ENCODE measurements at places on chromosomes 16 and 17.
A peak's percentile ranks its signal among the peaks of the same experiment; 100 is the strongest.

DNA sequence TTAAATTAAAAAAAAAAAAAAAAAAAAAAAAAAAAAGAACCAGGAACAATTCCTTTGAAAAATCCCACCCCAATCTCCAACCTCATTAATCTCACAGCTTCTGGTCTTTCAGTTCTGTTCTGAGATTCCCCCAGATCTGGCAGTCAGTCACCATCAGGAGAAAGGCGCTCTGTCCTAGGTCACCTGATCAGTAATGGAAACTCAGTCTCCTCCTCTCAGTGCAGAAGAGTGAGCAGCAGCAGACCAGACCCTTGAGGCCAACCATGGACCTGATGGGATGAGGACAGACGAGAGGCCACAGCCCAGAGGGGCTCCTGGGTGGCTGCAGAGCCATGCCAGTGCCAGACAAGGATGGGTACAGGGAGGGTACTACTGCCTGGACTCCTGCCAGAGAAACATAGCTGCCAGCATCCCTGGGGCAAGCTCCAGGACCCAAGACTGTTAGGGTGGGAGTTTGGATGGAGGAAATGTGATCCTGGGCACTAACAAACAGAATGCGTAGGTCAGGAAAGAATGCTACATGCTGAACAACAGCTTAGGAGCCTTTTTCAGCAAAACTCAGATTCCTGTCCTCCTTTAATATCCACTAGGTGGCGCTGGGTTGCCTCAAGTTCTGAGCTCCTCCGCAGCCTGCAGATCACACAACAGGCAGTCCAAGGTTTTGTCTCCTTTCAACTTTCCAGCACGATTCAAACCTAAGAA, 28.7 kb downstream of the MPG start:
- DNase-seq = peak; percentile 72

- no peak for DNase-seq
Observed at GRCh38 chr17:34173241-34173640, 81.8 kb upstream of the CCL2 start.

- no peak for DNase-seq
Observed at GRCh38 chr17:44926821-44927525, 11.7 kb upstream of the GFAP start.

DNA sequence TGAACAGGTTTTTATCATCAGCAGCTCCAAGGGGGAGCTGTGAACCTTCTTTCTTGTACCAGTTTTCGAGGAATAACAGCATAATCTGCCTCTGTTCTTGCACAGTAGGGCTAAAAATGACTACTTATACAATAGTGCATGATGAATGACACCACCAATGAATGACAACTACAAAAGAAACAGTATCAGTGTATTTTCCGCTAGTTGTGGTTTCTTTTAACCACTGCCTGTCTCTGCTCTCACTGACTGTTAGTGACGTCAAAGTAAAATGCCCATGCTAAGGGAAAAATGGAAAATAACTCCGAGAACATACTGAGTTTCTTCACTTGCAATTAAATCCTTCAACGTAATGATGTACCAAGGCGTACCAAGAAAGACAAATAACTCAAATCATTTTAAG, 294.9 kb downstream of the MAP2K6 start:
- DNase-seq = no peak

- DNase-seq = peak; percentile 29
Observed at GRCh38 chr17:66715745-66716156, 119.2 kb upstream of the CACNG5 start.

Measured in naive thymus-derived CD8-positive, alpha-beta T cell (primary cell).